ENCODE measurements at places on chromosomes 4 and X. TPM values are rescaled to one million over a fixed set of nuclear protein-coding genes. Genes with fewer than 3 reads are reported as not detected.

- no peaks in the 10 kb centered on the region for H3K27me3 ChIP-seq
- H3K36me3 ChIP-seq, result no peaks in the 10 kb centered on the region
- DNase-seq, result no peak
- H3K4me3 ChIP-seq, result no peak overlapping the region
Observed at GRCh38 chrX:45424326-45424725, 223.7 kb upstream of the DIPK2B start.

GRCh38 chr4:57037982-57038604 lies 59.4 kb downstream of the POLR2B start:
- H3K4me3 ChIP-seq, result no peak overlapping the region
- no peaks in the 10 kb centered on the region for H3K27me3 ChIP-seq
- no peaks in the 10 kb centered on the region for H3K4me1 ChIP-seq

DNA sequence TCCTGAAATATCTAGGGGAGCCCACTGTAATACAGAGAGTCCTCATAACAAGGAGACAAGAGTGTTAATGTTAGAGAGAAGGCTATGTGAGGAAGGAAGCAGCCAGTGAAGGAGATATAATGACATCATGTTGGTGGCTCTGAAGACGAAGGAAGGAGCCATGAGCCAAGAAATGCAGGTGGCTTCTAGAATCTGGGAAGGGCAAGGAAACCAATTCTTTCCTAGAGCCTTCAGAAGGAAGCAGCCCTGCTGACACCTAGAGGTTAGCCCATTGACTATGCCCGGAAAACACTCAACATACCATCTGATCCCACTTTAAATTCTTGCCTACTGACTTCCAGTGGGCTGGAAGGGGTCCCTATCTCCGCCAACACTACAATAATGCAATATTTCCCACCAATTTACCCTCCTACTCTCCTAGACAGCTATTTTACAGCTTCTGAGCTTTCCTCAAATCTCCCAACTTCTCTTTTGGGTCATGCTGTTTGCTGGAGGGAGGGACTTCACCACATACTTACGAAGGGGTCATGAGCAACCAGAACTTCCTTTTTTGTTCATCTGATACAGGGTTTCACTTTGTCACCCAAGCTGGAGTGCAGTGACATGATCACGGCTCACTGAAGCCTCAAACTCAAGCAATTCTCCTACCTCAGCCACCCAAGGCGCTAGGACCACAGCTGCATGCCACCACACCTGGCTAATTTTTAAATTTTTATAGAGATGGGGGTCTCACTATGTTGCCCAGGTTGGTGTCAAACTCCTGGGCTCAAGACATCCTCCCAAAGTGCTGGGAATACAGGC lies 25.2 kb upstream of the G3BP2 start:
- H3K4me1 ChIP-seq, result no peaks in the 10 kb centered on the region
- no peak for DNase-seq
- no peaks in the 10 kb centered on the region for H3K36me3 ChIP-seq
- no peak overlapping the region for H3K4me3 ChIP-seq
- peak overlapping the region; percentile 59 for H3K27ac ChIP-seq

- no peak for DNase-seq
- peaks cover 4% of the 10 kb centered on the region for H3K4me1 ChIP-seq
- H3K4me3 ChIP-seq, result peak overlapping the region; percentile 77
- H3K27me3 ChIP-seq, result no peaks in the 10 kb centered on the region
- no peaks in the 10 kb centered on the region for H3K36me3 ChIP-seq
- H3K27ac ChIP-seq, result peak overlapping the region; percentile 95
Observed at GRCh38 chr4:70703619-70704214, 15.4 kb downstream of the UTP3 start.

GRCh38 chr4:76533314-76533713 lies 98.3 kb downstream of the SHROOM3 start:
- H3K27me3 ChIP-seq, result no peaks in the 10 kb centered on the region
- H3K27ac ChIP-seq, result no peak overlapping the region
- DNase-seq, result no peak
- H3K4me3 ChIP-seq, result no peak overlapping the region

DNA sequence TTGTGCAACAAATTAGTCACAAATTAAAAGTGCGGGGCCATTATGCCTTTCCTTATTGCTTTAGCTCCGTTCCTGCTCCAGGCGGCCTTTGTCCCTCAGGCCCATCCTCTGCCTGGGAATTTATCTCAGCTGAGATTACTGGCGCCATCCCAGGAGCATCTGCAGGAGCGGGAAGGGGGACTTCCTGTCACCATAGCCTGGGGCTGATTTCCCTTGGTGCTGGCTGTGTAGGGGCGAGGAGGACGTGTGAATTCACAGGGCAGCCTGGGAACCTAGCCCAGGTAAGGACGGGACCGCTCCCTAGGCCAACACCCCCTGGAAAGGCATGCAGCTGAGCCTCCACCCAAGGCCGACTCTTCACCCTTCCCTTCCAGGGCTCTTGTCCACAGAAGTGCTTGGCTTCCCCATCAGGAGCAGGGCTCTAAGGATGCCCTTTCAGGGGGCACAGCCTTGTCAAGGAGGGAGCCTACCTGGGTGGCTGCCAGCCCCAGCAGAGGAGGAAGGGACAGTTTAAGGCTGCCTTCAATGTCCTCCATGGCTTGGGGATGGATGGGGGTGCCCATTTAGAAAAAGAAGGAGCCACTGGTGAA lies 72.6 kb upstream of the NKX1-1 start:
- H3K4me3 ChIP-seq, result no peak overlapping the region
- peaks cover 13% of the 10 kb centered on the region for H3K27me3 ChIP-seq
- no peak overlapping the region for H3K27ac ChIP-seq
- H3K36me3 ChIP-seq, result no peaks in the 10 kb centered on the region

DNA sequence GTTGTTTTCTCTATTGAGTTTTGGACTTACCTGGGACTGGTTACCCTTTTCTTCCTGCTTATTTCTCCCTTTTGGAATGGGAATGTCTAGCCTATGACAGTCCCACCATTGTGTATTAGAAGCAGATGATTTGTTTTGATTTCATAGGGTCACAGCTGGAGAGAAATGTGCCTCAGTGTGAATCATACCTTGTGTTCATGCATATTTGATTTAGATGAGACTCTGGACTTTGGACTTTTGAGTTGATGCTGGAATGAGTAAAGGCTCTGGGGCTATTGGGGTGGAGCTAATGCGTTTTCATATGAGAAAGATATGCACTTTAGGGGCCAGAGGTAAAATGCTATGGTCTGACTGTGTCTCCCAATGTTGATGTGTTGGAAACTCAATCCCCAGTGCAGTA lies 30.5 kb upstream of the TEX13C start:
- H3K4me3 ChIP-seq, result no peak overlapping the region
- DNase-seq, result no peak
- H3K4me1 ChIP-seq, result no peaks in the 10 kb centered on the region
- H3K27me3 ChIP-seq, result no peaks in the 10 kb centered on the region
- H3K27ac ChIP-seq, result no peak overlapping the region

- DNase-seq, result no peak
- no peak overlapping the region for H3K27ac ChIP-seq
- H3K36me3 ChIP-seq, result no peaks in the 10 kb centered on the region
- H3K4me1 ChIP-seq, result no peaks in the 10 kb centered on the region
Observed at GRCh38 chr4:1093391-1094335, 19.7 kb downstream of the RNF212 start.

Gene GPR82
- 0.18 TPM for polyA plus RNA-seq

Data from left lung (tissue), 14 donors.